ENCODE measurements at places on chromosomes 4 and X.

- DNase-seq: no peak
Measured at GRCh38 chrX:20437683-20438082, 171.0 kb upstream of the RPS6KA3 start.

DNA sequence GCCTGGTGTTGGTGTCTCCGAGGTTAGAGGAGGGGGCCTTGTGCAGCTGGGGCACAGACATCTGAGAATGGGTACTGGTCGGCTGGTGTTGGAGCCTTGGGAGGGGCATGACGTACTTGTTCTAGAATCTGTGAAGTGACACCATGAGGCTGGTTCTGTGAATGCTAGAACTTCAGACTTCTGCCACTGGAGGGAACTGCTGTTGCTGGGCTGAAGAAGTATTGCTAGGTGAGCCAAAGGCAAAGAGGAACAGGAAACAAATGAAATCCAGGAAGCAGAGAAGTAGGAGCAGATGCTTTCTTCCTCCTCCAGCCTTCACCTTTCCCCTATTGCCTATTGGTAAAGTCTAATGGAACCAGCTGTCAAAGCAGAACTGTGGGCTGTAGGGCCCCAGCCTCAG lies 120.9 kb upstream of the DDIT4L start:
- DNase-seq: no peak

GRCh38 chr4:48780865-48781214 lies 761 bp upstream of the FRYL start:
- DNase-seq: peak; percentile 25

DNA sequence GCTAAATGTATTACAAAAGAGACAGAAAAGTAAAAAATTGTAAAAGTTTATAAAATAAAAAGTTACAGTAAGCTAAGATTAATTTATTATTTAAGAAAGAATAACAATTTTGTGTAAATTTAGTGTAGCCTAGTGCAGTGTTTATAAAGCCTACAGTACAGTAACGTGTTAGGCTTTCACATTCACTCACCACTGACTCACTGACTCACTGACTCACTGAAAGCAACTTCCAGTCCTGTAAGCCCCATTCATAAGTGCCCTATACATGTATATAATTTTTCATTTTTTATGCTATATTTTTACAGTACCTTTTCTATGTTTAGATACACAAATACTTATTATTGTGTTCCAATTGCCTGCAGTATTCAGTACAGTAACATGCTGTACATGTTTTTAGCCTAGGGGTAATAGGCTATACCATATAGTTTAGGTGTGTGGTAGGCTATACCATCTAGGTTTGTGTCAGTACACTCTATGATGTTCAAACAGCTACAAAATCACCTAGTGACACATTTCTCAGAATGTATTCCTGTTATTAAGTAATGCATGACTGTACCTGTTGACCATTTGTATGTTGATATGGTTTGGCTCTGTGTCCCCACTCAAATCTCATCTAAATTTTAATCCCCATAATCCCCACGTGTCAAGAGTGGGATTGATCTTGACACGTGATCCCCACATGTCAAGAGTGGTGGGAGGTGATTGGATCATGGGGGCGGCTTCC lies 57.9 kb downstream of the CFAP299 start:
- no peak for DNase-seq

GRCh38 chr4:11415409-11416070 lies 13.2 kb downstream of the HS3ST1 start:
- no peak for DNase-seq

DNA sequence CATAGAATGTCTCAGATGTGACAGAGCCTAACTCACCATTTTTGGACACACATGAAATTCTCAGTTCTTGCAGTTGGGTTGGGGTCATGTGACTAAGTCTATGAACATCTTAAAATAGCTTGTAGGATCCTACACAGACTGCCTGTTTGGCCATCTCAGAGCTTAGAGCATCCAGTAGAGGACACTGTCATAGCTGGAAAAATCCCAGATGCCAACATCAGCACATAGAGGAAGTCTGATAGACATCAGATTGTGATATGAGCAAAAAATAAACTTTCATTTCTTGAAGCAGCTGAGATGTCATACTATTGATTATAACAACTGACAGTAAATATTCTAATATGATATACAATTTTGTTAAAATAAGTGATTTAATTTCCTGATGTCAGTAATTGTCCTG lies 207.1 kb downstream of the TRAM1L1 start:
- DNase-seq: no peak

DNA sequence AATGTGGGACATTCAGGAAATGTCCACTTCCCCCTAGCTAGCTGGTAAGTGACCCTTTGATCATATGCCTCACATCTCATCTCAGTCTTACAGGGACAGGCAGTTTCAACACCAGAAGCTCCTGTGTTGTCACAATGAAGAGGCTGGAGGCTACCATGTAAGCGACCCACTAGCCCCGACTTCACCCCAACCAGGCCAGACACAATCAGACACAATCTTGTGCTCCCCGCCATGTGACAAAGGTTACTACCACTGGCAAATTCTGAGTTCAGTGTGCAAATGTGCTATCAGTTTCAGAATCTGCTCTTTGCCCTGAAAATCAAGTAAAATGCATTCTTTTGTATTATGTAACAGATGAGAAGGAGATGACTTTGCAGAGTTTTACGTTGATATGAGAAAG lies 56.9 kb upstream of the STS start:
- no peak for DNase-seq

GRCh38 chr4:174198828-174199227 lies 84.6 kb downstream of the FBXO8 start:
- no peak for DNase-seq

- no peak for DNase-seq
Measured at GRCh38 chrX:121221322-121221977, 174.0 kb downstream of the GLUD2 start.

GRCh38 chr4:107640878-107641277 lies 79.2 kb downstream of the PAPSS1 start:
- DNase-seq: no peak

DNA sequence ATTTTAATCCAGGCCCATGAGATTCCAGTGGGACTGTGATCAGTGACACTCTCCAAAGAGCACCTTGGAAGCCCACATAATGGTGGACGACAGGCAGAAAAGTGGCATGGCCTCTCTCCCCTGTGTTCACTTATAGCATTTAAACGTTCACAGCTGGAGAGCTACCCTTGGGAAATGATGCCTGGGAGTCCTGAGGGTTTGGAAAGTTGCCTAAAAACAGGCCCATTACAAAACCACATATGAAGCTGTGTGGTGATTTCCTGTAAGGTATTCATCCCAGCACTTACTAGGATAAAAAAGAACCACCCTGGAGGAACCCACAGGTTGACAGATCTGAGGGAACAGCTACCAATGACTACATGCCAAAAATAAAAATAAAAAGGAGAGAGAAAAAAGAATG lies 193.2 kb downstream of the RASL11B start:
- no peak for DNase-seq

DNA sequence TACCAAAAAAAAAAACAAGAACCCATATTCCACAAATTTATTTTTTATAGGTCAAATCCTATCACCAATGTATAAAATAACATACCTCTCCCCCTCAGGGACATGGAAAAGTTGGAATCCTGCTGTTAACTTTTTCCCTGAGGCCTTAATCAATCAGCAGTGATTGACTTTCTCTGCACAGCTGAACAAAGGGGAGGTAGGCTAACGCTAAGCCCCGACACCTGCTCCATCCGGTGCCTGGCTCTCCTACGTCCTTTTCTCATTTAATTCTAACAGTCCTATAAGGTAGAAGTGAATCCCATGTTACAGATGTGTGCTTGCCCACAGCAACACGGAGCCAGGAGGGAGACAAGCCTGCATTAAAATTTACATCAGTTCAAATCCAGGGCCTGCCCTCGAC lies 2.8 kb downstream of the CENPU start:
- DNase-seq: no peak

- DNase-seq: no peak
Measured at GRCh38 chrX:151870602-151871001, 42.1 kb upstream of the MAGEA4 start.

DNA sequence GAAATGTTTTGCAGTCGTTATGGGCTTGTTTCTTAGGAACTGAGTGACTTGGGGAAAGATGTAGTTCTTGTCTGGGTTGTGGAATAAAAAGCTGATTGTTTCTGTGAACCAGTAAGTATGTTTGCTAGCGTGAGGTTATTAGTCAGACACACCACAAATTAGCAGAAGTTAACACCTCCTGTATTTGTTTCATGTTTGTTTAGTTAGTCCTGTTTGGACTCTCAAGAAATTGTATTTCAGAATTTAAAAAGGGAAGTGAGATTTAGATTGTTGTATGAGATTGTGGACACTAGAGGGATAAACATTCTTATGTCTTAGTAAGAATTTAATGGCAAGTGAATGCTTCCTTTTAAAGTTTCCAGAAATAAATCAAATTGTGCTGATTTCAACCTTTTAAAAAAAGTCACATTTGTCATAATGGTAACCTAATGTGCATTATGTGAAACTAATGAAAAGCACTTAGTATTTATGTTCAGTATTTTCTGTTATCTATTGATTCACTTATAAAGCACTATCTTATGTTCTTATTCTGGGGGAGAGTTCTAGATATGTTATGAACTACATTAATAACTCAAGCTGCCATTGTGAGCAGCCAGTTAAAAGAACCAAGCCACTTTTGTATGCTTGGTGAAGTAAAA lies 25.6 kb downstream of the ATP10D start:
- no peak for DNase-seq

GRCh38 chr4:71206763-71207162 lies 132.1 kb upstream of the SLC4A4 start:
- DNase-seq: no peak

- no peak for DNase-seq
Measured at GRCh38 chr4:80619070-80619674, 283.6 kb downstream of the CFAP299 start.

DNA sequence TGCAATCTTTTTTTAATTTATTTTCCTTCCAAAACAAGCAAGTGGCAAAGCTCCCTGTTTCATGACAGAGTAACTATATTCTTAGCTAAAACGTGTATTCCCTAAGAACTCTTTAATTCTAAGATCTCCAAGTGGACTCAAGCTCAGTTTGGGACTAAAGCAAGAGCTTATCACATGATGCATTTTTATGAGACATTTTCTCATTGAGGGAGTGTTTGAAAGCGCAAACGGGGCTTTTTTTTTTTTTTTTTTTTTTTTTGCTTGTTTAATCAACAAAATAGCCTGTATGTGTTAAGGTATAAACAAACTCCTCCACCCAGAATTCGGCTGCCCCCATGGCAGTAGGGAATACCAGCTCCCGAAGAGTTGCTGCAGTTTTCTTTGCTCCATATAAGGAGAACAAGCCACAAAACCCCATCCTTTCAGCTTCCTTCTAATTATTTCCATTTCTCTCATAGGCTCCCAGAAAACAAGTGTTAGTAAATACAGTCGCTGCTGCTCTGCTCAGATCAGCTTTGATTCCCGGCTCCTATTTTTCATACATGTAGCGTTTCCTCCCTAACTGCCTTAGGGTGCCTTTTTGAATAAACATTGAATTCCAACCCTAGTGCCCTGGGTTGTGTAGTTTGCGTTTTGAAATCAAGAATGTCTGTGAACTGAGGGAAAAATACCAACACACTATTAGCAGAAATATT lies 669 bp upstream of the PPARGC1A start:
- no peak for DNase-seq

- no peak for DNase-seq
Measured at GRCh38 chrX:54090880-54091279, 46.6 kb upstream of the PHF8 start.

DNA sequence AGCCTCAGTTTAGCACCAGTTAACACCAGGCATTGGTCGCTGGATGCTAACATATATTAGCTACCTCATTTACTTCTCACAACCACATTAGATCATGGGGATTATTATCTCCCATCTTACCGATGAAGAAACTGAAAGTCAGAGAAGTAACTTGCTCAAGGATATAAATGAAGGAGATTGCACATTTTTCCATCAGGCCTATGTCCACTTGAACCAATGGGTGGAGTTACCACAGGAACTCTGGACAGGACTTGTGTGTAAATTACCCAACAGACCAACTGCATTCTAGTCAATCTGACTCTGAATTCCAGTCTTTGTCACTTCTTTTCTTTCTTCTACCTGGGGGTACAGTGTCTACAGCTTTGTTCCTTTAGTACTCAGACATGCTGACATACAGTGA lies 1.8 kb downstream of the LNX1 start:
- no peak for DNase-seq

DNA sequence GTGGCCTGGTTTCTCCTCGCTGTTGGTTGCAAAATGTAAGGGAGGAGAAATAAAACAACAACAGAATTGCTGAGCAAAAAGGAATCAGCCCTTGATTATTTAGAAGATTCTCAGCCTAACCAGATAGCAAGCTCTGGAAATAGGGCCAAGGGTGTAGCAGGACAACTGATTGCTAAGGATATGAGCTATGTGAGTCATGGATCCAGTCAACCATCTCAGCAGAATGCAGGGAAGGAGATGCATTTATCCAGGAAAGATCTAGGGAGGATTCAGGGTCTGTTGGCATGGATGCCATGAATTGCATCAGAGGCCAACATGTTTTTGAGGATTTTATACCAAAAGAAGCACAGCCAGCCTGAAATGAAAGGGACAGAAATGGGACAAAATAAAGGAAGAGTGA lies 2.2 kb upstream of the XAGE3 start:
- no peak for DNase-seq

DNA sequence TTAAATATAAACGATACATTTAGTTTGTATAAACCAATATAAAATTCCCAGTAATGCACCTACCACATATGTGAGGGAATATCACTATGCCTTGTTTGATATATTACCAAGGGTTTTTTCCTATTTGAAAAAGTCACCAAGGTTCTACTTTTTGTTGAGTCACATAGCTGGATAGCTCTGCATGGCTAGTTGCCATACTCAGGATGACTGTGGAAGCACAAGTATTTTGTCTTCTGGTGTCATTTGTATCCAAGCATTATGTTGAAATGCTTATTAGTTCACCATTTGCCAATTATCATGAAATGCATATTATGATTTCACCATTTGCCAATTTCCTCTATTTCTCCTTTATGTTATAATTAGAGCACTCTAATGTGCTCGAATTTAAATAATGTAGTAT lies 162.7 kb upstream of the TTC29 start:
- DNase-seq: no peak

GRCh38 chrX:24232796-24233195 lies 81.1 kb downstream of the SUPT20HL2 start:
- DNase-seq: no peak
